Activated naive CD8-positive, alpha-beta T cell treated with anti-CD3 and anti-CD28 coated beads for 36 hours (primary cell): ENCODE measurements at places on chromosomes 11 and 22. TPM values are rescaled to one million over a fixed set of nuclear protein-coding genes. Genes with fewer than 3 reads are reported as not detected.

Gene MIOX
- total RNA-seq: not detected

Gene SLC22A25
- total RNA-seq: not detected

Gene CHRM1
- total RNA-seq: not detected

Gene NRGN
- total RNA-seq: 7.8 TPM

Gene OR5B21
- not detected for total RNA-seq

Gene IGF2
- total RNA-seq: 0.06 TPM

DNA sequence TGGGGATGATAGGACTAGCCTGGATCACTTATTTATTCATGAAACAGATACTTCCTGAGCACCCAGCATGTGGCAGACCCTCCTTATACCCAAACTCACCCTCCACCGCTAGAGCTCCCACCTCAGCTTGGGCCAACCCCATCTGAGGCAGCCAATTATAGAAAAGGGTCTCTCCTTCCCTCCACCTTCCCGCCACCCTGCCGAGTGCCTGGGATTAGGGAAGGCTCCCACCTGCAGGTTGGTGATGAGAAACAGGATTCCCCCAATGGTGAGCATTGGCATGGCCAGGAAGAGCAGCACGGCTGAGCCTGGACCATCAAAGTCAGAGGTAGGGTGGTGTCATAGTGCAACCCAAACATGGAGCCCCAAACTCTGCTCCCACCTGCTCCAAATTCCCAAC is 5.9 kb downstream of the SLC43A3 start:
- H3K4me3 ChIP-seq: no peak overlapping the region
- no peak for DNase-seq
- no peaks in the 10 kb centered on the region for H3K27me3 ChIP-seq
- peak overlapping the region; percentile 20 for H3K27ac ChIP-seq
- H3K36me3 ChIP-seq: peaks cover 94% of the 10 kb centered on the region

- no peak for DNase-seq
- H3K27me3 ChIP-seq: no peaks in the 10 kb centered on the region
- no peak overlapping the region for H3K27ac ChIP-seq
- H3K4me1 ChIP-seq: no peaks in the 10 kb centered on the region
These were observed 768.4 kb downstream of the JRKL start for GRCh38 chr11:97158243-97158642.

DNA sequence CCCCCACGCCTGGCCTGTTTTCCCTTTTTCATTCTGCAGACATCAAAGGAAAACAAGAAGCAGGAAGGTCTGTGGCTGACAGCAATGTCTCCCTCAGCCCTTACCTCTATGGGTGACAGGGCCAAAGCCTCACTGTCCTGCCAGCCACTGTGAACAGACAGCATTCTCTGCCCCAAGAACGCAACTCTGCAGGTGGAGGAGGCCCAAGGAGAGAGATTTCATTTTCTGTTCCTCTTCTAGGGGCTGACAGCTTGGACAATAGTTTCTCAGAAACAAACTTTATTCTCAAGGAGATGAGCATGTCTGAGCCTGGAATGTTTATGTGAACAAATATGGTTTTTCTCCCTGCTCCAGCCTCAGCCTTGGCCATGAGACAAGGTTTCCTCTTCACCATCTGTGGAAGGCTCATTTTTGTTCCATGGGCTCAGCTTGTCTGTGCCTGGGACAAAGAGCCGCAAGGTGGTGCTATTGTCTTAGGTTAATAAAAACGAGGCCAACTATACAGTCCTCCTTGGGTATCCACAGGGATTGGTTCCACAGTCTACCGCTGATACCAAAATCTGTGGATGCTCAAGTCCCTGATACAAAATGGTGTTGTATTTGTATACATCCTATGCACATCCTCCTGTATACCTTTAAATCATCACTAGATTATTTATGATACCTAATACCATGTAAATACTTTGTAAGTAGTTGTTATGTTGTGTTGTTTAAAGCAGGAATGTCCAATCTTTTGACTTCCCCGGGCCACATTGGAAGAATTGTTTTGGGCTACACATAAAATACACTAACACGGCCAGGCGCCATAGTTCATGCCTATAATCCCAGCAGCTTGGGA is 5.8 kb downstream of the PIWIL3 start:
- DNase-seq: peak; percentile 13
- H3K4me3 ChIP-seq: no peak overlapping the region
- H3K27me3 ChIP-seq: peaks cover 8% of the 10 kb centered on the region
- H3K4me1 ChIP-seq: peaks cover 3% of the 10 kb centered on the region

DNA sequence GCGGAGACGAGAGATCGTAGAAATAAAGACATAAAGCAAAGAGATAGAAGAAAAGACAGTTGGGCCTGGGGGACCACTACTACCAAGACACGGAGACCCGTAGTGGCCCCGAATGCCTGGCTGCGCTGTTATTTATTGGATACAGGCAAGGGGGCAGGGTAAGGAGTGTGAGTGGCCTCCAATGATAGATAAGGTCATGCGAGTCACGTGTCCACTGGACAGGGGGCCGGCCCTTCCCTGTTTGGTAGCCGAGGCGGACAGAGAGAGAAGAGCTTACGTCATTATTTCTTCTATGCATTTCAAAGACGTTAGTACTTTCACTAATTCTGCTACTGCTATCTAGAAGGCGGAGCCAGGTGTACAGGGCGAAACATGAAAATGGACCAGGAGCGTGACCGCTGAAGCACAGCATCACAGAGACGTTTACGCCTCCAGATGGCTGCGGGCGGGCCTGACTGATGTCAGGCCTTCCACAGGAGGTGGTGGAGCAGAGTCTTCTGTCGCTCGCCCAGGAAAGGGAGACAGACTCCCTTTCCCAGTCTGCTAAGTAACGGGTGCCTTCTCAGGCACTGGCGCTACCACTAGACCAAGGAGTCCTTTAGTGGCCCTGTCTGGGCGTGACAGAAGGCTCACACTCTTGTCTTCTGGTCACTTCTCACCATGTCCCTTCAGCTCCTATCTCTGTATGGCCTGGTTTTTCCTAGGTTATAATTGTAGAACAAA is 24.8 kb downstream of the PPP6R2 start:
- no peak overlapping the region for H3K27ac ChIP-seq
- H3K4me3 ChIP-seq: no peak overlapping the region
- peaks cover 8% of the 10 kb centered on the region for H3K36me3 ChIP-seq
- peaks cover 12% of the 10 kb centered on the region for H3K4me1 ChIP-seq

- H3K27me3 ChIP-seq: no peaks in the 10 kb centered on the region
- peaks cover 86% of the 10 kb centered on the region for H3K36me3 ChIP-seq
- no peak for DNase-seq
- H3K4me3 ChIP-seq: no peak overlapping the region
These were observed 9.9 kb downstream of the SLC43A3 start for GRCh38 chr11:57417056-57417455.

DNA sequence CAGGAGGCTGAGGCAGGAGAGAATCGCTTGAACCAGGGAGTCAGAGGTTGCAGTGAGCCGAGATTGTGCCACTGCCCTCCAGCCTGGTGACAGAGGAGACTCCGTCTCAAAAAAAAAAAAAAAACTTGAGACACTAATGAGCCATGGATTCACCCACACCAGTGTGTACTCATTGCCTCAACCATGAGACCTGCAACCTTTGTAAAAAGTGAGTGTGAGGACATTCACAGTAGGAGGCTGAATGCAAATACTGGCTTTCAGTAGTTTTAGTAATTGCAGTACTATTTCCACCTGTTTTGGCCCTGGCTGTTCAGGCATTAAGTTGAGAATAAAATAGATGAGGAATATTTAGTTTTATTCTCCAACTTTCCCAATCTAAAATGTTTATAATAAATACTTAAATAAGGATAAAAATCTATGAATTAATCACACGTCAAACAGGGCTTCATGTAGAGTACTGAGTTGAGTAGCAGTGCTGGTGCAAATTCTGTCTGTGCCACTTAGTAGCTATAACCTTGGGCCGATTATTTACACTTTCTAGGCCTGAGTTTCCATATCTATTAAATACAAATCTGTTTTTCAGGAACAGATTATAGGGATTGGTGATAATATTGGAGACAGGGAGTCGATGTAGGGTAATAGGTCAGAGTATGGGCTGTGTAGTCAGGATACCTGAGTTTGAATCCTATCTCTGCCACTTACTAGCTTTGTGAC is 72.8 kb downstream of the PPP2R1B start:
- peaks cover 17% of the 10 kb centered on the region for H3K36me3 ChIP-seq
- H3K27ac ChIP-seq: no peak overlapping the region
- H3K4me1 ChIP-seq: no peaks in the 10 kb centered on the region
- DNase-seq: no peak
- H3K4me3 ChIP-seq: no peak overlapping the region

DNA sequence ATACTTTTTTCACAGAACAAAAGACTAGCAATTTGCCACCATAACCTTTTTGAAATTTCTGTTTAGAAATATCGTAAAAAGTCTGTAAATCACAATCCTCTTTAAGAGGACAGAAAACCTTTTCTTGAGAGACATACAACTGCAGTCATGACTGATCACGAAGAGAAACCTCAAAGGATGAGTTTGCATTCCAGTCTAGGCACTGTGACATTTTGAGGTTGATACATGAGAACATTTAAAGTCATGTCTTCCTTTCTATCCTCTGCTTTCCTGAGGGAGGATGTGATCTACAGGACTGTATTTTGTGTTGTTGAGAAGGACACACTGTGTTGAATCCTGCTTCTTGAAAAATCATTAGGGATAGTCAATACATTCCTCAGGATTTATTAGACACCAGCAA is 476.7 kb upstream of the CCDC179 start:
- H3K36me3 ChIP-seq: no peaks in the 10 kb centered on the region
- no peaks in the 10 kb centered on the region for H3K4me1 ChIP-seq
- no peak overlapping the region for H3K4me3 ChIP-seq
- no peaks in the 10 kb centered on the region for H3K27me3 ChIP-seq
- DNase-seq: no peak

DNA sequence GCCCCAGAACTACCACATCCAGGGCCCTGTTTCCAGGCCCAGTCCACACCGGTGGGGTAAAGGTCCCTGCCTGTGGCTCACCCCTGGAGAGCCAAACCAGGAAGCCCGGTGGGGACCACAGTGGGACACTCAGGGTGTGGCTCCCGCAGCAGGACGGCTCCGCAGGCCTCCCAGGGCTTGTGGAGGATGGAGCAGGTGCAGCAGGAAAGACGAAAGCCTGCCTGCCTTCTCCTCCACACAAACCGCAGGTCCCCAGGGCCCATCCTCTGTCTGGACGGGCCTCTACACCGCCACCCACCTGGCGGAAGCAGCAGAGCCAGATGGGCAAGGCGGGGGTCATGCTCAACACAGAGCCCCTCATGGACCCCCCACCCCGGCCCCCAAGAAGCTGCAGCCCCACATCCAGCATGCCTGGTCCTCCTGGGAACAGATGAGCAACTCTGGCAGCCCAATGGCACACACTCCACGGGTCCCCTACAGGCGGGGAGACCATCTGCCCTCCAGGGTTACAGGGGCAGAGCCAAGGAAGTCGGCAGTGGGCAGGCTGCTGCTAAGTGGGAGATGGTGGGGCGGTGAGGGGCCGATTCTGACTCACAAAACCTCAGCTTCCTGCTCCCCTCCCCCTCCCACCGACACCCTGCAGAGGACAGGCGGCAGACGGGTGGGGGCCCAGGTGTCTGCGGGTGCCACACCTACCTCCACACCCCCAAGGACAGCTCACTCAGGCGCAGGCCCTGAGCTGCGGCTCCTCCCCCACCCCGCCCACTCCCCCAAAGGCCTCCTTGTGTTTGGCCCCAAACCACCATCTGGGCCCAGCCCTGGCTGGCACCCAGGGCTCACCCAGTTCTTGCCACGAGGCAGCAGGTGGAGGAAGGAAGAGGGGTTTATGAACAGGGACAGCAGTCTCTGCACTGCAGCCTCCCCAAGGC is 5.2 kb downstream of the SBF1 start:
- no peaks in the 10 kb centered on the region for H3K27me3 ChIP-seq
- H3K36me3 ChIP-seq: peaks cover 9% of the 10 kb centered on the region
- H3K27ac ChIP-seq: peak overlapping the region; percentile 91
- peaks cover 75% of the 10 kb centered on the region for H3K4me1 ChIP-seq
- H3K4me3 ChIP-seq: peak overlapping the region; percentile 71

GRCh38 chr22:31830721-31831070 is 76.9 kb downstream of the DEPDC5 start:
- H3K27me3 ChIP-seq: no peaks in the 10 kb centered on the region
- H3K4me1 ChIP-seq: peaks cover 22% of the 10 kb centered on the region
- DNase-seq: no peak
- H3K36me3 ChIP-seq: peaks cover 32% of the 10 kb centered on the region
- no peak overlapping the region for H3K4me3 ChIP-seq
- H3K27ac ChIP-seq: no peak overlapping the region

DNA sequence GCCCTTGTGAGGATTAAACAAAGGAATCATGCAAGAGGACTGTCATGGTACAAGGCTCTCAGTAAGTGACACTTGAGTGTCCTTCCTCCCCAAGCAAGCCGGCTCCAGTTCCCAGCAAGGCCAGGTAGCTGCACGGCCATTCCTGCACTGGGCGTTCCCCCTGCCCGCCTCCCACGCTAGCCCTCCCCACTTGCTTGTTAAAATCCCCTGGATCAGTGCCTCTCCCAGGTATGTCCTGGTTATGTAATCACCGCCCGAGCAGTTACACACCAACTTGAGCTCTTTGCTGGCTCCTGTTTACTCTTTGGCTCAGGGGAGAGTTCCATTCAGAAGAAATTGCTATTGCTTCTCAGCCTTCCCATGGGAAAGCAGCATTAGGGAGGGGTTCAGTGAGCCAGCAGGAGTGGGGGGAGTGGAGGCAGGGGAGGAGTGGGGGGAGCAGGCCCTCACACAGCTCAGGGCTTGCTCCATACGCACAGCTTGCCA is 19.4 kb upstream of the MYEOV start:
- H3K27ac ChIP-seq: no peak overlapping the region
- H3K27me3 ChIP-seq: no peaks in the 10 kb centered on the region
- no peaks in the 10 kb centered on the region for H3K36me3 ChIP-seq
- H3K4me3 ChIP-seq: no peak overlapping the region
- DNase-seq: no peak

DNA sequence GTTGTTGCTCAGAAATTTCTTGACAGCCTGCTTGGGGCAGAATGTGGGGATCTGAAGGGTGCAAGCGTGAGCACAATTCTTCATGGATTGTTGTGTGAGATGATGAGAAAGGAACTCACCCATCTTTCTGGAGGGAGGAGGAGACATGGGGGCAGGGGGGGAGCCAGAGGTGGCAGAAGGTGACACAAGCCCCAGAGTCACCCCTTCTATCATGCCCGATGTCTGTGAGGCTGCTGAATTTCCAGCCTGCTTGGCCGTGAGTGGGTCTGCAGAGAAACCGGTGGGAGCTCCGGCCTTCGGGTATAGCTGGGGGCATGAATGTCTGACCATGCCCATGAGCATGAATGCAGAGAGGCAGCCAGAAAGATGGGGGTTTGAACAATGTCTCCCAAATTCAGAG is 870.7 kb downstream of the TBC1D22A start:
- no peak for DNase-seq
- no peaks in the 10 kb centered on the region for H3K36me3 ChIP-seq
- no peak overlapping the region for H3K27ac ChIP-seq
- H3K4me1 ChIP-seq: no peaks in the 10 kb centered on the region

GRCh38 chr11:125157953-125158680 is 6.4 kb upstream of the PKNOX2 start:
- H3K27ac ChIP-seq: no peak overlapping the region
- H3K27me3 ChIP-seq: peaks cover 50% of the 10 kb centered on the region
- H3K4me3 ChIP-seq: no peak overlapping the region
- no peaks in the 10 kb centered on the region for H3K4me1 ChIP-seq
- no peaks in the 10 kb centered on the region for H3K36me3 ChIP-seq
- DNase-seq: no peak

GRCh38 chr11:64121663-64122410 is 44.1 kb downstream of the MACROD1 start:
- no peak overlapping the region for H3K4me3 ChIP-seq
- no peaks in the 10 kb centered on the region for H3K36me3 ChIP-seq
- peaks cover 7% of the 10 kb centered on the region for H3K4me1 ChIP-seq
- H3K27ac ChIP-seq: no peak overlapping the region
- no peak for DNase-seq

- no peak for DNase-seq
- H3K4me1 ChIP-seq: no peaks in the 10 kb centered on the region
- H3K36me3 ChIP-seq: no peaks in the 10 kb centered on the region
These were observed 363.6 kb downstream of the TTC28 start for GRCh38 chr22:28316014-28316413.
